ENCODE measurements at places on chromosomes 13 and 19. TPM values are rescaled to one million over a fixed set of nuclear protein-coding genes. Genes with fewer than 3 reads are reported as not detected.

Gene MFSD12
- 122 TPM for total RNA-seq

Gene EDDM13
- total RNA-seq: 0.47 TPM

Gene PSG3
- not detected for total RNA-seq

Gene YJEFN3
- 0.18 TPM for total RNA-seq

Gene BEST2
- total RNA-seq: not detected

Gene NKG7
- total RNA-seq: not detected

Gene RFPL4AL1
- total RNA-seq: not detected

Gene APBA3
- total RNA-seq: 13.8 TPM
